ENCODE measurements at places on chromosomes 5 and 9. TPM values are rescaled to one million over a fixed set of nuclear protein-coding genes. Genes with fewer than 3 reads are reported as not detected.

GRCh38 chr5:137164961-137165360 is 334.2 kb downstream of the SPOCK1 start:
- DNase-seq = no peak

Gene SLC1A3
- 1.1 TPM for polyA plus RNA-seq

DNA sequence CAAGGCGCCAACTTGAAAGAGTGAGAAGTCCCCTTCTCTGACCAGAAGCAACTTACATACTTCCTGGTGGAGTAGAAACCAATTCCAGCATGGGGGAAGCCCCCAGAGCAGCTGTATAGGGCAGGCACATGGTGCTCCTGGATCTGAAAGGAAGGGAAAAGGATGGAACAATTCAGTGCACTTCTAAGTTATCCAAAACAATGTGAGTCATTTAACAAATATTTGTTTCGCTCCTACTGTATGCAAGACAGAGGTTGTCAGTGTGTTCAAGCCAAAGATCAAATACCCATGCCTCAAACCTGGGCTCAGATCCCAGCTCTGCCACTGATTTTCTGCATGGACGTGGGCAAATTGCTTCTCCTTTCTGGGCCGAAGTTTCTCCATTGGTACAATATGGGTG is 67.1 kb downstream of the LHX2 start:
- no peak for DNase-seq

Gene SLC34A3
- 36.0 TPM for polyA plus RNA-seq

DNA sequence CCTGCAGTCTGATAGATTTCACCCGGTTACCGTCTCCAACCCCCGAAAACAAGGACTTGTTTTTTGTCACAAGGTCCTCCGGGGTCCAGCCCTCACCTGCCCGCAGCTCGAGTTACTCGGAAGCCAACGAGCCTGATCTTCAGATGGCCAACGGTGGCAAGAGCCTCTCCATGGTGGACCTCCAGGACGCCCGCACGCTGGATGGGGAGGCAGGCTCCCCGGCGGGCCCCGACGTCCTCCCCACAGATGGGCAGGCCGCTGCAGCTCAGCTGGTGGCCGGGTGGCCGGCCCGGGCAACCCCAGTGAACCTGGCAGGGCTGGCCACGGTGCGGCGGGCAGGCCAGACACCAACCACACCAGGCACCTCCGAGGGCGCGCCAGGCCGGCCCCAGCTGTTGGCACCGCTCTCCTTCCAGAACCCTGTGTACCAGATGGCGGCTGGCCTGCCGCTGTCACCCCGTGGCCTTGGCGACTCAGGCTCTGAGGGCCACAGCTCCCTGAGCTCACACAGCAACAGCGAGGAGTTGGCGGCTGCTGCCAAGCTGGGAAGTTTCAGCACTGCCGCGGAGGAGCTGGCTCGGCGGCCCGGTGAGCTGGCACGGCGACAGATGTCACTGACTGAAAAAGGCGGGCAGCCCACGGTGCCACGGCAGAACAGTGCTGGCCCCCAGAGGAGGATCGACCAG is 121.3 kb downstream of the DAB2IP start:
- DNase-seq = no peak

- peak; percentile 53 for DNase-seq
Observed at GRCh38 chr9:69168709-69169217, 5.3 kb upstream of the TJP2 start.

GRCh38 chr5:1324301-1324700 is 20.6 kb downstream of the CLPTM1L start:
- DNase-seq = no peak

DNA sequence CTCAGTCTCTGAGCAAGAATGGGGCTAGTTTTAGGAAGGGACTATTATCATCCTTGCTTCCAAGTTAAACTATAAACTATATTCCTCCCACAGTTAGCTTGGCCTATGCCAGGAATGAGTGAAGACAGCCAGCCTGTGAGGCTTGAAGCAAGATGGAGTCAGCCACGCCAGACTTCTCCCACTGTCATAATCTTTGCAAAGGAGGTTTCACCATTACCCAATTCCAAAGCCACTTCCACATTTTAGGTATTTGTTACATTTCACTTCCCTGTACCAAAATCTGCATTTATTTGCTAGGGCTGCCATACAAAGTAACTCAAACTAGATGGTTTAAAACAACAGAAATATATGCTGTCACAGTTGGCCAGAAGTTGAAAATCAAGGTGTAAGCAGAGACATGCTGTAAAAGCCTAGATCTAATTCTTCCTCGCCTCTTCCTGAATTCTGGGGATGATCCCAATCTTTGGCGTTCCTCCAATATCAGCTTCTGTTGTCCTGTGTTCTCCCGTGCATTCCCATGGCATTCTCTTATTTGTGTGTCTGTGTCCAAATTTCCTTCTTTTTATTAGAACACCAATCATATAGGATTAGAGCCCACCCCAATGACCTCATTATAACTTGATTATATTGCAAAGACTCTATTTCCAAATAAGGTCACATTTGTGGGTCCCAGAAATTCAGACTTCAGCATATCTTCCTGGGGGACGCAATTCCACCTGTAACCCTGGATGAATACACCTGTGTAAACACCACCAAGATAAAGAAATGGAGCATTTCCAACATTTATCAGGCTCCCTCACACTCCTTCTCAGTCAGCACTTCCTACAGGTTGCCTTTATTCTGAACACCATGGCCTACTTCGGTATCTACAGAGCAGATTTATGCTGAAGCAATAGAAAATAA is 126.8 kb downstream of the GCNT1 start:
- DNase-seq = no peak

DNA sequence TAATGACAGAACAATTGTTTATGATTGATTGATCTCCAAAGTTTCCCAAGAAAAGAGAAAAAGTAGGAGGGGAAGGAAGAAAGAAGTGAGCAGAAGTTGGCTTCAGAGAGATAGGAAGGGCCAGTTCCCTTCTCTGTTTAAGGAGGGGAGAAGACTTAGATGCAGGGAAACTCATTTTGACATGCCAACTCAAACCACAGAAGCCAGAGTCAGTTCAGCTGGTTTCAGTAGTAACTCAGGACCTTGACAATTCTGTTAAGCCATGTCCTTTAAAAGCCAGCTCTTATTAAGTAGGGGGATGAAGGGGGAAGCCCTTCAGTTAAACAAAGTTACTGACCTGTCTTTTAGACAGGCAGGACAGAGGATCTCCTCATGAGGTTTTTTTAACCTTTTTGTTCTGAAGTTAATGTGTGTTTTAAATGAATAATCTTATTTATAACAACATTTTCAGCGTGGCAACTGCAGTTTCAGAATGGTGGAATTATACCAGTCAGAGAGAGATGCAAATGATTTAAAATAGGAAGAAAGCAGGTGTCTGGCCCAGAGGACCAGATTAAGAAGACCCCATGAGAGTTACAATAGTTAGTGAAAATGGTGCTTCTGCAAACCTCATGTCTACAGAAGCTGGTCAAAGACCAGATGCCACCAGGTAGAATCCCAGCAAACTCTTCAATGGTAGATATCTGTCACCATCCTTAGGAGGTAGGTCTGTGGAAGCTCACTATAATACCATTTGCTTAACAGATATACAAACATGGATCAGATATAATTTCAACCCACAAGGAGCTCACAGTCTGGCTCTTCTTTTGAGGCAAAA is 29.3 kb upstream of the ABL1 start:
- no peak for DNase-seq

Gene LRRC19
- 17.6 TPM for polyA plus RNA-seq

GRCh38 chr5:154714266-154714986 is 40.8 kb upstream of the LARP1 start:
- DNase-seq = no peak

GRCh38 chr5:176899296-176899891 is at the start of gene HK3:
Gene HK3 (minus strand): TSS chr5:176899346. CDS start chr5:176896159, 3,187 bp downstream.
- no peak for DNase-seq

GRCh38 chr9:123372766-123373446 is 16.9 kb downstream of the CRB2 start:
- DNase-seq = no peak

Gene EIF4EBP3
- polyA plus RNA-seq = 48.8 TPM

DNA sequence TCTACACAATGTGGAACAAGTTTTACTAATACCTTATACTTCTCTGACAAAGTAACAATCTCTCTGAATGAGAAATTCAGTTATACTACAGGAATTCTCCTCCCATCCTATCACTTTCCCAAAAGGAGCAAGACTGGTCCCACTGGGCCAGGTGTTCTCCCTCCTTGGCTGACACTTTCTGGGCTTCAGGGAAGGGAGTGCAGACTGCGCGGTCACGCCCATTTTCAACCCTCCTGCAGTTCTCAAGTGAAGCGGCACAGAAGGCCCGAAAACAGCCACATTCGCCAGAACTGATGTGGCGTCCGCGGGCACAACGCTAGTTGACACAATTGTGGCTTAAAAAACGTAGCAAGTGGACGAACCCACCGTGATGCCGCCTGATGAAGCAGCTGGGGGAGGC is 603 bp downstream of the SAXO1 start:
- DNase-seq = no peak

DNA sequence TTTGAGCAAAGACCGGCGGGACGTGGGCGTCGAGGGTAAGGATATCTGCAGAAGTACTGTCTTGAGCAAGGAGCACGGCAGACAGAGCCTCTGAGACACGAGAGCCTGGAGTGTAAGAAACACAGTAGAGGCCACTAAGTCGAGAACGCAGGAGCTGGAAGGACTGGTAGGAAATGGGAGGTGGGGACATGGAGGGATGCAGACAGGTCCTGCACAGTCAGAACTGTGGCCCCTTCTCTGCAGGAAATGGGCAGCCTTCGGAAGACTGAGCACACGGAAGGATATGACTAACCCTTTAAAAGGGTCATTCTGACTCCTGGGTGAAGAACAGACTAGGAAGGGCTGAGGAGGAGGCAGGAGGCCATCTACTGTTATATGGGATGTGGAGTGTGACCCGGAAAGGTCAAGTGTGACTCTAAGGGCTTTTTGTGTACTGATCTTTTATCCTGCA is 1.4 kb upstream of the CAMSAP1 start:
- DNase-seq = no peak

- no peak for DNase-seq
Observed at GRCh38 chr5:104088876-104089778, 526.5 kb upstream of the NUDT12 start.

Gene GPX8
- polyA plus RNA-seq = 13.5 TPM

DNA sequence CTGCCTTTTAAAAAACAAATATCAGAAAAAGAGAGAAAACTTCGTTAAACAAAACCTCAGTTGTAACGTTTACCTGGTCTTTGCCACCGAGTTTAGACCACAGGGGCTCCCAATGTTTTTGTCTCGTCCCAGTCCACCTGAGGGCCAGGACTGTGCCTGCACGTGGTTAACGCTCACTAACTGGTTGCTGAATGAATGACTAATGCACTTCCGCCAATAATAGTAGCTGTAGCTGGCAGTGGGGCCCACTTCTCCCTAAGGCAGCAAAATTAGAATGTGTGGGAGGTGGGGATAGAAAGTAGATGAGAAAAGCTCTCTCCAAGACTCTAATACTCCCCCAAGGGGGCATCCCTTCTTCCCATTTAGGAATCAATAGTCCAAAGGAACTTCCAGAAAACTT is 29.1 kb upstream of the MED27 start:
- DNase-seq = no peak

Gene RGS7BP
- 0.39 TPM for polyA plus RNA-seq

DNA sequence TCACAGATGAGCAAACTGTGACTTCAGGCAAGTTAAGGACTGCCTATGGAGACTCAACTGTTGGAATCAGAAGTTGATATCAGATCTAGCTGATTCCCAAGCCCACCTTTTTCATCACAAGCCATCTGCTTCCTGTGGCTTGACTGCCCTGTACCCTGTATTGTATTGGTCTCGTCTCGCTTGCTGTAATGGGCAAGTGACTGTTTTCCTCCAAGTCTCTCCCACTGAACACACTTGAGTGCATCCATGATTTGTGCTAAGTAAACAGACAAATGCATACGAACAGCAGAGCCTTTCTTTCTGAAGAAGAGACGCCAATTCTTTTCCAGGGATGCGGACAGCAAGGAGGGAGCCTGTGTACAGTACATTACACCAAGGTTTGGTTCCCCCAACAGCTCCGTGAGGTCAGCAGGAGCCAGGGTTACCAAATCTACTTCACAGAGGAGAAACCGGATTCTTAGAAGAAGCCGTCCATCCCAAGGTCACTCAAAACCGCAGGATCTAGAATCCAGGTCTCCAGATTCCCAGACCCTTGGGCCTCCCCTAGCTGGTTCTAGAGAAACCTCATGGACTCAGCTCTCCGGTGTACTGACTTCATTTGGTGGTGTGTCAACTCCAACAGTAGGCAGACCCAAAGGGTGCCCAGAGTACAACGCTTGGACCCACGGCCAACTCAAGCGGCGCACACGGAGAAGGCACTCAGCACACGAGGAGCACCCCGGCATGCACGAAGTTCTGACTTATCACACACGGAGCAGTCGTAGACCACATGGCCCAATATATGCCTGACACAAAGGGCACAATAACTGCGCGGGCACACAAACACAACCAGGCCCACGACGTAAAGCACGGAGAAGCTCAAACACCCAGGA is 1.1 kb downstream of the BAG1 start:
- DNase-seq = peak; percentile 67

- DNase-seq = no peak
Observed at GRCh38 chr5:149153751-149154610, 12.7 kb downstream of the ABLIM3 start.

DNA sequence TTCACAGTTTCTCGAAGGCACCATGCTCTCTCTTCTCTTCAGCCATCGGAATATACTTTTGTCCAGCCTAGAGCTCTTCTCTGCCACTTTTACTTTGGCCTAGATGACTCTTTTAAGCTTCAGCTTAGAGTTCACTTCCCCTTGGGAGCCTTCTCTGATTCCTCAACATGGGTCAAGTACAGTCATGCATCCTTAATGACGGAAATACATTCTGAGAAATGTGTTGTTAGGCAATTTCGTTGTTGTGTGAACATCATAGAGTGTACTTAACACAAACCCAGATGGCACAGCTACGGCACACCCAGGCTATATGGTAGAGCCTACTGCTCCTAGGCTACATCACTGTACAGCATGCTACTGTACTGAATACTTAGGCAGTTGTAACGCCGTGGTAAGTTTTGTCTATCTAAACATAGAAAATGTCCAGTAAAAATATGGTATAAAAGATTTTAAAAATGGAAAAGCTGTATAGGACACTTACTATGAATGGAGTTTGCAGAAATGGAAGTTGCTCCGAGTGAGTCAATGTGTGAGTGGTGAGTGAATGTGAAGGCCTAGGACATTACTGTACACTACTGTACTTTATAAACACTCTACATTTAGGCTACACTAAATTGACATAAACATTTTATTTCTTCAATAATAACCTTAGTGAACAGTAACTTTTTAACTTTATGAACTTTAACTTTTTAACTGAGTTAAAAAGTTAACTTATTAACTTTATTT is 15.1 kb upstream of the TNFSF15 start:
- DNase-seq = no peak

GRCh38 chr5:151595411-151595826 is 4.3 kb upstream of the FAT2 start:
- no peak for DNase-seq

Gene GABRA6
- polyA plus RNA-seq = not detected

Gene PDLIM4
- polyA plus RNA-seq = 31.6 TPM
